ENCODE measurements at places on chromosomes 6 and 20. TPM values are rescaled to one million over a fixed set of nuclear protein-coding genes. Genes with fewer than 3 reads are reported as not detected.

CENPW gene
- 2.7 TPM for total RNA-seq

PPP1R11 gene
- 17.2 TPM for total RNA-seq

OVOL2 gene
- total RNA-seq: not detected

MTCH1 gene
- 394 TPM for total RNA-seq

TREM2 gene
- 0.14 TPM for total RNA-seq

CD24 gene
- total RNA-seq: 7.2 TPM

TREM1 gene
- 5.3 TPM for total RNA-seq

CLDN20 gene
- total RNA-seq: not detected

VGLL2 gene
- total RNA-seq: not detected

CLIC5 gene
- not detected for total RNA-seq

RNF8 gene
- 19.3 TPM for total RNA-seq

RIPOR3 gene
- 1.2 TPM for total RNA-seq

GHRH gene
- not detected for total RNA-seq

TAAR6 gene
- total RNA-seq: not detected

GRM1 gene
- total RNA-seq: not detected

CASS4 gene
- total RNA-seq: 0.14 TPM

SH3BGRL2 gene
- 7.2 TPM for total RNA-seq

MEI4 gene
- not detected for total RNA-seq

ZNF311 gene
- 1.5 TPM for total RNA-seq

CALHM6 gene
- 2.1 TPM for total RNA-seq

OOEP gene
- total RNA-seq: not detected

BCAS4 gene
- total RNA-seq: 11.6 TPM

MED23 gene
- total RNA-seq: 38.9 TPM

LINC00237 gene
- total RNA-seq: not detected

EFCAB8 gene
- under 0.01 TPM for total RNA-seq

Data from smooth muscle cell of the umbilical artery (primary cell).